Thoracic aorta (tissue), 2 donors: ENCODE measurements at places on chromosomes 1 and 21.

DNA sequence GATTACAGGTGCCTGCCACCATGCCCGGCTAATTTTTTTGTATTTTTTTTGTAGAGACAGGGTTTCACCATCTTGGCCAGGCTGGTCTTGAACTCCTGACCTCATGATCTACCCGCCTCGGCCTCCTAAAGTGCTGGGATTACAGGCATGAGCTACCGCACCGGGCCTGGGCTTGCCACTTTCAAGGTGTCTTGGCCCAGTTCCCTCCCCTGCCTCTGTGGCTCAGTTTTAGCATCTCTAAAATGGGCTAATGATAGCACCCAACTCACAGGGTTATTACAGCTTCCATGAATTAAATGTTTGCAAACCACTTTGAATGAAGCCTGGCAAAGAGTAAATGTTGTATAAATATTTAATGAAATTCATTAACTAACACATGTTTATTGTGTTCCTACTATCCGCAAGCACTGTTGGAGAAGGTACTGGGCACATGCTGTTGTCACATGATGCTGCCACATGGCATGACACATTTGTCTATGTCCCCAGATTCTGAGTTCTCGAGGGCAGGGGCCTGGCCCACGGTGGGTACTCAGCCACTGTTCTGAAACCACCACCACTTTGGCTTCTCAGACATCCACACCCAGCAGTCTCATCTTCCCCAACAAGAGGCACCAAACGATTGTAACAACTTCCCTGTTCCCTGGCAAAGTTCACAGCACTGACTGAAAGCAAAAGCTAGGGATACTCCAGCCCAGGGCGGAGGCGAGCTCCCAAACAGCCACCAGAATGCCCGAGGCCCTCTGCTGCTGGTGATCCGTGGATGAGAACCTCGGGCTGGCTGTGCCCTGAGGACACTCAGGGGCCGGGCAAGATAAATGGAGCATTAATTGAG is 9.7 kb downstream of the IFFO2 start:
- DNase-seq: no peak

- no peak for DNase-seq
Observed at GRCh38 chr1:53736290-53736689, 2.7 kb downstream of the GLIS1 start.

DNA sequence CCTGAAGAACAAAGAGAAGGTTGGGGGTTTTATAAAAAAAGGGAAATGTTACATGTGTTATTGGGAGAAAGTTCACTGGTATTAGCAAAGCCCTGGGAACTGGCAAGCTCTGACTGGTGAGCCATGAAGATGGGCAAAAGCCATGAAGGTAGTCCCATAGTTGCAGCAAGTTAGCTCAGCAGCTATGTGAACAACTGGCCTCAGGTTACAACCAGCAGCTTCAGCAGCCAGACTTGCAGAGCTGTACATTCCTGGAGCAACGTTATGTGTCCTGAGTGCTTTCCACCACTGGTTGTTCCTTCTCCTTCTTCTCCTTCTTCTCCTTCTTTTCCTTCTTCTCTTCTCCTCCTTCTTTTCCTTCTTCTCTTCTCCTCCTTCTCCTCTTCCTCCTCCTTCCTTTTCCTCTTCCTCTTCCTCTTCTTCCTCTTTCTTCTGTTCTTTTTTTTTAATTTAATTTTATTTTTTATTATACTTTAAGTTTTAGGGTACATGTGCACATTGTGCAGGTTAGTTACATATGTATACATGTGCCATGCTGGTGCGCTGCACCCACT is 56.1 kb upstream of the TLR5 start:
- DNase-seq: no peak

DNA sequence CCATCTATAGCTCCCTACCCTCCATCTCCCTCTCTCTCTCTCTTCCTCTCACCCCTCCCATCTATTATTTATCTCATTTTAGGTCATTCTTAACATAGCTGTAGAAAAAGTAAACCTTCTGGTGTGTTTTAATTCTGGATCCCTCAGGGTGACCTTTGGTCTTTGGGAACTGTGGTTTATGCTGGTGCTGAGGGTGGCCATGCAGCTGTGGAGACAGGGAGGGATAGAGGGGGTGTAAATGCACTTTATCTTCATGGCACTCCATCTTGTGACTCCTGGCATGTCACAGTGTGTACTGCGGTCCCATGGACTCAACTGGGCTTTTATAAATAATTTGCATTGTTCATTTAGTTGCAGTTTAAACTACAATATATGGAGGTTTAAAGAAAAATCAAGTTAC is 50.2 kb upstream of the RUNX1 start:
- DNase-seq: no peak

- no peak for DNase-seq
Observed at GRCh38 chr1:116824631-116825206, 70.5 kb downstream of the CD2 start.

DNA sequence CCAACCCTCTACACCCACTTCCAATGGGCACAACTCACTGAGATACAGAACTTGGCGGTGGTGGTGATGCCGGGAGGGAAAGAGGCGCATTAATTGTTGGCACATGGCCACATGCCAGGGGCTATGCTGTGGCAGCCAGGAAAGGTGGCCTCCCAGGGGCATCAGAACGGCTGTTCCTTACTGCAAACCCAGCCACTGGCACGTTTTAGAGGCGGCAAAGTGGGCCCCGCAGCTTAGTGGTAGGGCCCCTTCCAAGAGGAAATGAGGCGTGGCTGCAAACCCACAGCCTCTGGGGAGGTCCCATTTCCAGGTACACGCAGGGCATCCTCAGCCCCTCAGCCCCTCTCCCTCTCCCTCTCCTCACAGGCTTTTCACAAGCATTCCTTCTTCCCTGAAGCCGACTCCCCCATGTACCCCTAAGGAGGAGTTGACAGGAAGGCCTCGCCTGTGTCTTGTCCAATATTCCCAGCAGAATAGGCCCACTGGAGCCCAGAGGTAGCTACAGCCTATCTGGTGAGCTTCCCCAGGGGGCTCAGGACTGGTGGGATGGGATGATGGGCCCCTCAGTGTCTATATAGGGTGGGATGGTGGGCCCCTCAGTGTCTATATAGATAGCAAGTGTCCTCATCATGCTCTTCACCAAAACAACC is 166.2 kb downstream of the CLIC6 start:
- no peak for DNase-seq

DNA sequence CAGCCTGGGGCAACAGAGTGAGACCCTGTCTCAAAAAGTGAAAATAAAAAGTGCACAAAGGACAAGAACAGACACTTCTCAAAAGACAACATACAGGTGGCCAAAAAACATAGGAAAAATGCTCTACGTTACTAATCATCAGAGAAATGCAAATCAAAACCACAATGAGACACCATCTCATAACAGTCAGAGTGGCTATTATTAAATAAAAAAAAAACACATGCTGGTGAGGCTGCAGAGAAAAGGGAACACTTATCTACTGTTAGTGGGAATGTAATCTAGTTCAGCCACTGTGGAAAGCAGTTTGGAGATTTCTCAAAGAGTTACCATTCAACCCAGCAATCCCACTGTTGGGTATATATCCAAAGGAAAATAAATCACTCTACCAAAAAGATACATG is 173.2 kb downstream of the SMYD3 start:
- no peak for DNase-seq

DNA sequence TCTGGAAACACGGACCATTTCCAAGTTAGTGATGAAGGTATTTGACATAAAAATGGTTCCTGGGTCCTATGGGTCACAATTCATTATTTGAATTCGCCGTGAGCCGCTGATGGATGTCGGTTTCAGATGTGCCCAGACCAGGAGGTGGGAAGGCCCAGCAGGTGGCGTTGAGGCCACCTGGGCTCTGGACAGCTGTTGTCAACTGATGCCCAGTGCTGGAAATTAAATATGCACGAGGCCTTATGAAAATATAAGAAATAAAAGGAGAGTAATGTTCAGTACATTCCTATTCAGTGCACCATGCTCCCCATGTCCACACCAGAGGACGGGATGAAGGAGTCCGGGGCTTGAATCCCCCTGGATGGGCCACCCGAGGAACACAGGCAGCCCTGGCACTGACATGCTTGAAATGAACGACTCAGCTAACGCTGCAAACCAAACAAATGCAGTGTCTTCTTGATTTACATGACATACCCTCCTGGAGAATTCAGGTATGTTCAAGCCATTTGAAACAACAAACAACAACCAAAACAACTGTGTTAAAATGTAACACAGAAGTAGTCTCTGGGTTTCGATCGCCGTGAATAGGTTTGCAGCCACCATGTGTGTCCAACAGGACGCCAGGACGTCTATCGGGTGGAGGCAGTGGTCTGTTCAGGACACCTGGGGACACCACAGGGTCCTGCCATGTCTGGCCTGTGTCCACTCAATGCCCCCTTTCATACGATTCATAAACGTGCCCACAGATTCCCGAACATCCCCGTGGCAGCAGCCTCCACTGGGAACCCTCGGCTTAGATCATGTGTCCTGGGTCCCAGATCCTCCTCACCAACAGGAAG is 6.1 kb downstream of the TFF3 start:
- DNase-seq: no peak

GRCh38 chr1:14784790-14785773 is 186.6 kb downstream of the KAZN start:
- DNase-seq: no peak

DNA sequence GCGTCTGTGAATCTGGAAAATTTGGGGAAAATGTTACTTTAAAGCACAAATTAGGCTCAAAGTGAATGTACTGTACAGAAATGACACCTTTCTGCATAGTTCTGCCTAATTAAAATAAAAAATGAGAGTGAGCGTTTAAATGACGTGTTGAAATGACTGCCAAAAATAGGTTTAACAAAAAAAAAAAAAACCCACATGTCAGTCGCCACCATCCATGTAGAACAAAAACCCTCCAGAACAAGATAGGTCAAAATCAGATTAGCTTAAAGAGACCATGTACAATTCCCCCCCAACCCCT is 745 bp downstream of the PARP1 start:
- no peak for DNase-seq

GRCh38 chr1:3038113-3038551 is 16.9 kb downstream of the ACTRT2 start:
- no peak for DNase-seq
